GM12892 (cell line): ENCODE measurements at places on chromosomes 13 and 19.

DNA sequence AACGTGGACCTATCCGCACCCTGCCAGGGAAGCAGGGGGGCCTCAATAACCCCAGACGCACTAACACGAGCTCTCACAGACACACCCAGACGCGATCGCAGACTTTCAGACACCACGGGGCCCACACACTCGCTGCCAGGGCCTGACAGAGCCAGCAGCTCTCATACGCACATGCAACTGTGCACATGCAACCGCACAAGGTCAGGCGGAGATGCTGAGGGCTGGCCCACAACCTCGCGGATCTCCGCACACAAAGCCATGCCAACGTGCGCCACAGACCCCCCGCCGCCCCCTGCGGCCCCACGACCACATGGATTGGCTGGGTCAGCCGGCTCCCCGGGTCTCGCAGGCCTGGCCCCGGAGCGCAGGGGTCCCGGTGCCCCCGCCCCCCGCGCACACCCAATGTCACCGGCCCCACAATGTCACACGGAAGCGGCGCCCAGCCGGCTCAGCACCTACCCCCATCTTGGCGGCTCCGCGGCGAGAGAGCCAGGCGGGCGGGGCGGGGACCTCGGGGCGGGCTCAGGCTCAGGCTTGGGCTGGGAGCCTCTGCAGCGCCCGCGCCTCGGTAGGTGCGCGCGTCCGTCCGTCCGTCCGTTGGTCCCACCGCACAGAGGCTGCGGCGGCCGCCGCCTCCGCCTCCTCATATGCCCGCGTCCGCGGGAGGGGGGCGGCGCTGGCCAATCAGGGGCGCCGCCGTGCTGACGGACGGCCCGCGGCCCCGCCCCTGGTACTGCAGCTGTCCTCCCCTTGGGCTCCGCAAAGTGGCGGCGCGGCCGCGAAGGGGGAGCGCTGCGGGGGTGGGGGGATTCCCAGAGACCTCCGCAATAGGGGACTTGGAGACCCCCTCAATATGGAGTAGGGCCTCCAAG is at the start of gene ATP1A3:
Gene ATP1A3, minus strand, starts transcription at position 619 of the 872 bp plus-strand sequence. Its CDS starts 154 bp downstream, at position 465.
- peak; percentile 84 for DNase-seq

- no peak for DNase-seq
Measured at GRCh38 chr19:2060884-2061494, 9.9 kb upstream of the MKNK2 start.

GRCh38 chr19:4025317-4025716 is 17.8 kb downstream of the PIAS4 start:
- no peak for DNase-seq

- DNase-seq, result no peak
Measured at GRCh38 chr19:11587975-11588631, 9.2 kb upstream of the ZNF627 start.

GRCh38 chr13:26255115-26255514 is 1.2 kb downstream of the CDK8 start:
- DNase-seq, result no peak

DNA sequence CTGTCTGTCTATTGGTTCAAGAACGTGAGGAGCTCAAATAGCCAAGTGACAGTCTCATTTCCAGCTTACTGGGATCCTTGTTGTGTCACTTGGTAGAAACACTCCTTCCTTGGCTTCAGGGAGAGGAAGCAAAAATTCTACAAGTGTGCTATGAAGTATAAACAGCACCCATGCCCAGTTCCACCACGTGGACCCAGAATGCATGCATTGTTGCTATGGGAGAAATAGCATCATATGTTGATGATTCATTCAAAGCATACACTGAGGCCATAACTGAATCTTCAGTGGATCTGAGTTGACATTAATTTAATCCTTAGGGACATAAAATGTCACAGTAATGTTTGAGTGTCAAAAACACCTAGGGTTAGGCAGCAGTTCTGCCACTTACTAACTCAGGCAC is 199.0 kb upstream of the RXFP2 start:
- no peak for DNase-seq

- DNase-seq, result no peak
Measured at GRCh38 chr13:58239774-58240268, 608.3 kb downstream of the PCDH17 start.

- DNase-seq, result no peak
Measured at GRCh38 chr13:91329733-91330132, 17.8 kb upstream of the MIR17HG start.

DNA sequence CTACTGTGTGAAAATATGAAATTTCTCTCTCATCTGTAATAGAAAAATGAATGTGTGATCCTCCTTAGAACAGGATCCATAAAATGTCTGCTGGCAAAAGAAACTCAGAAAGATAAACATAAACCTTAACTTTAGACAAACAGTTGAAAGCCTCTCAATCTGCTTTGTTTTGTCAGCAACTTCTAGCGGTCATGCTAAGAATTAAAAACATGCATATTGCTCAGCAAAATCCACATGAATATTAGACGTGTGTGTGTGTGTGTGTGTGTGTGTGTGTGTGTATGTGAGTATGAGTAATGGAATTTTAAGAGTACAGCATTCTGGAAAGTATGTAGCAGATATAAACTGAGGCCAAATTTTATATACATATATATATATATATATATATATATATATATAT is 1779.2 kb upstream of the MIR17HG start:
- DNase-seq, result no peak

DNA sequence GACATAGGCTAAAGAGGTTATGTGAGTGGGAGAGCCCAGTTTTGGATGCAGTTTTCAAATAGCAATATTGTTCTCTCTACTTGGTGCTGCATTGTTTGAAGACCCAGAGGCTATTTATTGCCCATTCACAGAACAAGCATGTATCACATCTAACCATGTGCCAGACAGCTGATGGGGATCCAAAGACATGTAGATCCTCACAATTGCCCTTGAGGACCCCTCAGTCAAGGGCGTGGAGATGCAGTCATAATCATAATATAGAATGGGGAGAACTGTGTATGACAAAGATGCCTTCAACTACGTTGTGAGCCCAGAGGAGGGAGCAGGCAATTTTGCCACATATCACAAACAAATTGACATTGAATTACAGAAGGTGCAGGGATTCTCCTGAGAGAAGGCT is 70.5 kb downstream of the NHLRC3 start:
- DNase-seq, result no peak

DNA sequence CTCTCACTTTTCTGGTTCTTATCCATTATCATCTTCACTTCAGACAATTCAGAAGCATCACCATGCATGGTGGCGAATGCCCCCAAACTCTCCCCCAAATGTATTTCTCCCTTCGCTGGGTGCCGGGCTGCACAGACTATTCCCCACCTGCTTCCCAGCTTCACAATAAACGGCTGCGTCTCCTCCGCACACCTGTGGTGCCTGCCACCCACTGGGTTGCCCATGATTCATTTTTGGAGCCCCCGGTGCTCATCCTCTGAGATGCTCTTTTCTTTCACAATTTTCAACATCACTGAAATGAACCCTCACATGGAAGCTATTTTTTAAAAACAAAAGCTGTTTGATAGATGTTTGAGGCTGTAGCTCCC is 2.8 kb upstream of the F10 start:
- DNase-seq, result no peak

DNA sequence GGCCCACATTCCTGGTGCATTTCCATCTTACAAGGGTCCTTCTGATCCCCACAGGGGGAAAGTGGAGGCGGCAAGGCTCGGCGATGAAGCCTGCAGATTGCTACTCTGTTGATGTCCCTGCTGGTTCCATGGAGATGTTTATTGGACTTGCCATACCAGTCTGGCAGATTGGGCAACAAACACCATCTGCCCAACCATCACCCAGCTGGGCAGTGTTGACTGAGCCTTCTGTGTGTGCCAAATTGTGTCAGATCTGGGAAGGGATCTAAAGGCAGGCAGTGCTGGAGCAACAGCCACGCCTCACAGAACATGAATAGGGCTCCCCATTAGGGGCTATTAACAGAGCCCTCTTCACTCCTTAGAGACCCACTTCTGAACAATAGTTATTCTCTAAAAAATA is 35.0 kb downstream of the FLT1 start:
- DNase-seq, result no peak

GRCh38 chr19:4391306-4391693 is 9.0 kb downstream of the SH3GL1 start:
- no peak for DNase-seq

DNA sequence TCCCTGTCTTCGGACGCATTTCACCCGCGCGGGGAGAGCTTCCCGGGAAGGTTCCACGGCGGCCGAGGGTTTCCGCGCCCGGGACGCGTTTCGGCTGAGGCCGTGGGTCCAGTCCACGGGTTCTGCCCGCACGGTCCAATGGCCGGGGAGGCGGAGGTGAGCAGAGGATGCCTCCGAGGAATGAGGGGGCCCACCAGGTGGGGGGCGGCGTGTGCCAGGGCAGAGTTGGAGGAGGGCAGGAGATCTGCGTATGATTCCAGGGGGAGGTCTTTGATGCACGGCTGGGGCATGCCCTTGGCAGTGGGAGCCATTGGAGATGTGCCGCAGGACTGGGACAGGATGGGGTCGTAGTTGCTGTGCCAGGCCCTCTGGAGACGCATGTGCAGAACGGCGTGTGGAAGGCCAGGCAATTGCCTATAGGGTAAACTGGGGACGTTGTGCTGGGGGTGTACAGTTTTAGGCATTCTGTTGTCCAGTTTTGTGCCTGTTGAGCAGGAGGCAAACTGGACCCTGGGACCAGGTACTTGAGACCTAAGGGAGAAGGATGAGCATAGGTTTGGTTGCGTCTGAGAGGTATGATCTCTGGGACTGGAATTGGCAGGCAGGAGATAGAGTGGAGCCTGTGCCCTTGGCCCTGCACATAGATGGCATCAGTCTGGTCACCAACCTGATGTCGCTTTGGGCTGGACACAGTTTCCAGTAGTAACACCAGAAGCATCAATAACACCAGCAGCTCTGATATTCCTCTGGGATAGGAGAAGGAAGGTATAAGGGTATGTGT is 751 bp downstream of the ZNF584 start:
- DNase-seq, result no peak

- DNase-seq, result peak; percentile 70
Measured at GRCh38 chr19:13208672-13209483, 58.7 kb downstream of the IER2 start.

- DNase-seq, result no peak
Measured at GRCh38 chr13:83503424-83503823, 378.9 kb downstream of the SLITRK1 start.

DNA sequence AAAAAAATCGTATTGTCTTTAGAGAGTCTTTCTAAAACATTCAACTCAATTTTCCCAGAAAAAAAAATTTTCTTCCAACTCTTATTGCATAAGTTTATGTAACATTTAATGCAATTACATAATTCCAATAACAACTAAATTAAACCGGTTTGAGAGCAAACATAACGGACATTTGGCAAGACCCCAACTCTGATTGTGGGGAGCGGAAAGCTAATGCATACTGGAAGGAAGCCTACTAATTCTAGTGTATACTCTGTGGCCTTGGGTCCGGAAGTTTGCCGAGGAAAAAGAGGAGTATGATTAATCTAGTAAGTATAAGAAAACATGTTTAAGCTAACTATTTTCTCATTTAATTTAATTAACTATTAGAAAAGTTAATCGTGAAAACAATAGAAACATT is 21.3 kb upstream of the MIR17HG start:
- no peak for DNase-seq

- DNase-seq, result no peak
Measured at GRCh38 chr13:48624858-48625257, 28.9 kb upstream of the CYSLTR2 start.

GRCh38 chr13:54029226-54029625 is 1000.6 kb downstream of the OLFM4 start:
- no peak for DNase-seq

GRCh38 chr13:31369213-31369612 is 169.4 kb downstream of the B3GLCT start:
- DNase-seq, result no peak

DNA sequence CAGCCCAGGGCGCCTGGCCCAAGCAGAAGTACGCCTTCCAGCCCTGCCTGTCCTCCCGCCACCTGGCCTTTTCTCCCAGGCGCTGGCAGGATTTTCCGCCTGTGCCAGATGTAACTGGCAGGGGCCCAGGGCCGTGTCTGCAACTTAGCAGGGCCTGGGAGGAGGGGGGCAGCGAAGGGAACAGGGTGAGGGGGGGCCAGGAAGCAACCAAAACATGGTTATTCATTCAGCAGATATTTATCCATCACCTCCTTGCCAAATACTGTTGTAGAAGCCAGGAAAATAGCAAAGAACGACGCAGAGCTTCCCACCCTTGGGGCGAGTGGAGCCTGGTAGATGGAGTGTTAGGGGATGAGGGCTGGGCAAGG is 5.6 kb downstream of the TLE6 start:
- no peak for DNase-seq

DNA sequence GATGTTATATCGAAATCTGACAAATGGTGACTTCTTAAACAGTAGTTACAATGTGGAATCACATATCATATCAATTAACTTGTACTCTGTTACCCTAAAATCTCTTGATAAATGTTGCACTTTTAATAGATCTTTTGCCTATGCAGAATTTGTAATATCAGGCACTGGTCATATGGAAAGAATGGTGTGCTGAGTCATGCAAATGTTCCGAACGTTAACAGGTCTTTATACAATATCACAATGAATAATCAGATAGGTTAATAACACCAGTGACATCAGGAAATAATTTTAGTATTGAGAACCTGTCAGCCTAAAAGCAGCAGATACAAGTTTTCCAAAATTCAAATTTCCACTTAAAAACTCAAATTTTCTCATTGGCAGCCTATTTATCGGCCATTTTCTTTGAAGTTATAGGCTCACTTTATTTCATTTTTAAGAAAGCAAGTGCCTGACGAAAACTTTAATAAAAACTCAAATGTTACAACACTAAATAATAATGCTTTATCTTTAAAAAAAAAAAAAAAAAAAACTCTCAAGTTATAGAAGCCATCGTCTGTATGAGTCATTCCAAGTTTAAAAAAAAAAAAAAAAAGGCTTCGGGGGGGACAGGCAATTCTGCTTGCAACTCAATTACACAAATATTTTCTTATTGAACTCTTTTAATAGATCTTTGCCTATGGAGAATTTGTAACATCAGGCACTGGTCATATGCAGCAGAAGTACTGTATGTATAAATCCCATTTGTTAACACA is 180.9 kb downstream of the DIAPH3 start:
- DNase-seq, result no peak

DNA sequence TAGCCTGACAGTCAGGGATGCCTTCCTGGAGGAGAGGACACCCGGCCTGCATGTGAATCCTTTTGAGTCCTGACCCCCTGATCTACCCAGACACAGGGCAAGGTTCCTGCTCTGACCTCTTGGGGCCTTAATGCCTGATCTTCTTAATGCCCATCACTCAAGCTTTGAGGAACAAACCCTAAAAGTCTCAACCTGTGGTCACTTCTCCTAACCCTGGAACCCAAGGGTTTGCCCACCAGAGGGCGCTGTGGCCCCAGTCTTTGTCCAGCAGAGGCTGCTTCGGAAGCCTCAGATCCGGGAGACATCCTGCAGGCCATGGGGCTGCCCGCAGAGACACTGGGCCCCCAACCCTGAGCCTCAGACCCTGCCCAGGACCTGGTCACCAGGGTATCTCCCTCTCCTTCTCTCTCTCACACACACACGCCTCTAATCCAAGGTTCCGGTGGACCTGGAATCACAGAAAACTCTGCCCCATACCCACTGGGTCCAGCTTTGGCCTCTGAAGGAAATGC is 9.8 kb upstream of the DPF1 start:
- peak; percentile 77 for DNase-seq
